GM04503 (cell line): ENCODE measurements at places on chromosomes 11 and 22.

- no peak for DNase-seq
Measured at GRCh38 chr11:66548041-66548440, 1.3 kb downstream of the ACTN3 start.

DNA sequence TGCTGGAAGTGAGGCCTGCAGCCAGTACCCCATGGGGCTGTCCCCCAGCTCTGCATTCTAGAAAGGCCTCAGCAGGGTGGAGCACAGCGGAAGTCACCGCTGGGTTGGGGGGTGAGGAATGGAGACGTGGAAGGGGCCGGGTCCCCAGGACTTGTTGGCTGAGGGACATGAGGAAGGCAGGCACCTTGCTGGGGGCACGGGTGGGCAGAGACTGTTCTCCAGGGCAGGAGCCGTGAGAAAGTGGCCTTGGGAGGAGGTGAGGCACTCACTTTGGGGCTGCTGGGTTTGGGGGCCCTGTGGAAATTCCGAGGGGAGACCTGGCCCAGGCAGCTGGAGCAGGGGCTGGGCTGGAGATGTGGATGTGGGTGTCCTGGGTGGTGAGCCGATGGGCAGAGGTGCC is 5.0 kb downstream of the TNNI2 start:
- no peak for DNase-seq

GRCh38 chr11:46315033-46315738 is 32.1 kb upstream of the DGKZ start:
- DNase-seq = no peak

DNA sequence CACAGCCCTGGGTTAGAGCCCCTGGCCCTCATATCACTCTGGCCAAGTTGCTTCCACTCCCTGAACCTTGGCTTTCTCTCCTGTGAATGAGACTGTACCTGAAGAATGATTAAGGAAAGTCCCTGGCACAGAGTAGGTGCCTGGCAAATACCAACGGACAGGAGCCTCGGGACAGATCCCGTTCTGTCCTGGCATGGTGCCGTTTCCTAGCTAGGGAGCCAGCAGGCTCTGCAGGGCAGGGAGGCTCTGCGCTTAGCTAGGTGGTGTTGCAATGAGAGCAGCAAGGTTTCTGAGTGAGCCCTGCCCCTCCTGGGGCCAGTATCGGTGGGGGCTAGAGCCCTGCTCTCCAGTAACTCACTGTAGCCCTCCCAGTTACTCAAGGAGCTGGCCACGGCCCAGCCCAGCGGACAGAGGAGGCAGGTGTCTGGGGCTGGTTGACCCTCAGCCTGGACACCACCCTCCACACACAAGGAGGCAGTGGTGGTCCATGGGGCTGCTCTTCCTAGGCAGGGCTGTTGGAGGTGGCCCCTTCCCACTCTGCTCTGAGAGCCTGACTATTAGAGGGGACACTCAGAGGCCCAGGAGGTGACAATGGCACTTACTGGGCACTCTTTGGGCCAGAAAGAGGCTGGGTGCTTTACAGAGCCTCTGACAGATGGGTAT is 74.4 kb downstream of the NFAM1 start:
- DNase-seq = no peak

- DNase-seq = no peak
Measured at GRCh38 chr11:126186708-126187529, 24.5 kb downstream of the RPUSD4 start.

GRCh38 chr11:44377121-44377520 is 67.2 kb upstream of the ALX4 start:
- DNase-seq = no peak

DNA sequence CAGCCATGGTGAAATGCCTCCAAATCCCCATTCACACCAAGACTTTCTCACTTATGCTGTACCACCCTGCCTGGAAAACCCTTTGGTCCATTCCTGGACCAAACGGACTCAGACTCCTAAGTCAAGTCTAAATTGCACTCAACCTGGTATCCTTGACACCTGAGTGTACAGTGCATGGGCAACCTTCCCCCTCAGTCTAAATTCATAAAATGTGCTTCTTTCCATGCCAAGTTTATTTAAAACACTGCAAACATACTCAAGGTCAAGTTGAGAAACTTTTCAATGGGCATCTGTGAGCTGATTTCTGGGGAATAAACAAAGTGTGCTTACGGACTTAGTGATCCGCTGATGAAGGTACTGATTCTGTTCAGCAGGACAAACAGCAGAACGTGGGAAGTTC is 26.4 kb downstream of the HIRA start:
- no peak for DNase-seq

- DNase-seq = no peak
Measured at GRCh38 chr11:71504531-71504930, 22.5 kb upstream of the KRTAP5-7 start.

GRCh38 chr22:35452810-35453743 is 53.1 kb downstream of the MCM5 start:
- no peak for DNase-seq

GRCh38 chr22:28822930-28823551 is 22.7 kb upstream of the XBP1 start:
- no peak for DNase-seq

- no peak for DNase-seq
Measured at GRCh38 chr11:93494357-93494756, 48.8 kb downstream of the SMCO4 start.

GRCh38 chr11:83162377-83162776 is 5.4 kb downstream of the PCF11 start:
- DNase-seq = no peak
